RCC 7860 (cell line): ENCODE measurements at places on chromosomes 4 and X.

GRCh38 chr4:6447672-6448171 lies 24.7 kb downstream of the PPP2R2C start:
- no peak for DNase-seq

DNA sequence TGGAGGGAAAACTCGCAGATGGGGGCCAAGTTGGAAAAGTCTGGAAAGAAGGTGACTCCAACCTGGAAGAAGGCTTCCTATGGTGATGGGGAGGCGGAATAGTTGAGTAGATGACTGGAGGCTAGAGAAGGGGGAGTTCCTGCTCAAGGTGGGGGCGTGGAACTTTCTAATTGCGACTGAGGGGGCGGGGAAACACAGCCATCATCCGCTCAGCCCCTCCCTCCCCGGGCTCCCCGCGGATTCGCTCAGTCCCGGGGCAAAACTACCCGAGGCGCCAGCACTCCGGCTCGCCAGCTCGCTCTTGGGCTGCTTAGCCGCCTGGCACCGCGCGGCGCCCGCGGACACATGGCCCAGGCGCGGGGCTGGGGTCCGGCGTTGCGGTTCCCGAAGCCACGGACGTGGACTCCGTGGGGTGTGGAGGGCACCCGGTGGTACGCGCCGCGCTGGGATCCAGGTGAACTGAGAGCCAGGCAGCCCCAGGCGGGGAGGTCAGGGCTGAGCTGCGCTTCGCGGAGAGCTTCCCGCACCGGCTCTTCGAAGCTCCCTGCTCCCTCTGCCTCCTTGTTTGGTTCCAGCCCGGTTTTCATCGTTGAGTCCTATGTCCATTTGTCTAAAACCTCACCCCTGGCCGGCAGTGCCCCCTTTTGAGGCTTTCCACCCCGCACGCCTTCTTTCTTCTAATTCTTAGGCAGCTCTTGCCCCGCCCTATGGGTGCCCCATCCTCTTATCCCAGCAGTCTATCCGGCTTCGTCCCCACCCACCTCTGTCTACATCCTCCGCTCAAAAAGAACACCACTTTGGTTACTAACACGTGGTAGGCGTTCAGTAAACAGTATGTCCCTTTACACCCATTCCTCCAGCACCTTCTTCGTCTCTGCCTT lies 38.9 kb downstream of the STARD8 start:
- no peak for DNase-seq

- DNase-seq: no peak
These were observed 85.1 kb downstream of the CT47B1 start for GRCh38 chrX:120790552-120790951.

DNA sequence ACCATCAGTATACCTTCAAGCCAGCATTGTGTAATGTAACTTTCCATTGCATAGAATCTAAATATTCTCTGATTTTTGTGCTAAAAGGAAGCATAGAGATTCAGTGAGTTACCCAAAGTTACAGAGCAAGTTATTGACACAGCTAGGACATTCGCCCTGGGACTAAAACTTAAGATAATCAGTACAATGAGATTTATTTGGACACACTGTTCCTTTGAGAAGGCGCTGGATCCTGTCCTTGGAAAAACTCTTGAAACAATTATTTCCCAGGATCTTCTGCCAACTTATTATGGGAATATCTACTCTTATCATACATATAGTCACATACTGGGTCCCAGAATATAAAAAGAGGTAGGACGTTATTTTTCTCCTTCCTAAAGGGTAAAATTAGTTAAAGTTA lies 392.0 kb downstream of the UBE2NL start:
- DNase-seq: no peak

DNA sequence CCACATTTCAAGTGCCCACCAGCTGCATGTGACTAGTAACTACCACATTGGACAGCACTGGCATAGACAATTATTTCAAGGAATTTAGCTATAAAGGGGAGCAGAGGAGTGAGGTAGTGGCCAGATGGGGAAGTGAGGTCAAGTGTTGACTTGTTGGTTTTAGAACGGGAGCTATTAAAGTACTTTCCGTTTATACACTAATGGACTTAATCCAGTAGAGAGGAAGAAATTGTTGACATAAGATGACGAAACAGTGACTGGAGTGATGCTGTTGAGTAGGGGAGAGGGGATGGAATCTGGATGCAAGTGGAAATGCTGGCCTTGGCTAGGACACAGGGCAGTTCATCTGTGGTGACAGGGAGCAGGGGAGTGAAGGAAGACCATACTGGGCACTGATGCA lies 154.4 kb downstream of the AMMECR1 start:
- no peak for DNase-seq

GRCh38 chr4:180422989-180423711 lies 1820.1 kb upstream of the TENM3 start:
- no peak for DNase-seq
